ENCODE measurements at places on chromosomes 1 and 21.

DNA sequence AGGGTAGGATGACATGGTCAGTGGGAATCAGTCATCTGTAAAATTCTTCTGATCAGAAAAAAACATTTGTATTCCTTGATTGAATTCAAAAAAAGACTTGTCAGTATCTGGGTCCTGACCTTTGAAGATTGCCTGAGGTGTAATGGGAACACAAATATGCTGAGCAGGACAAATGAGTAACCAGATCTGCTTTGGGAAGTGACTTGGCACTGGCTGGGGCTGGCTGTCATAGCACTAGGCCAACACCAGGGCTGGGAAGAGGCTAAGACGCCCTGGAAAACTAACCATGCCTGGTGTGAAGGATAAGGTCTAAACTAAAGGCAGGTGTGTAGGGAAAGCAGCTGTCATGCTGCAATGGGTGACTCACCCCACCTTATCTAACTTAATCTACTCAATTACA is 452.9 kb upstream of the BEND5 start:
- DNase-seq = no peak

DNA sequence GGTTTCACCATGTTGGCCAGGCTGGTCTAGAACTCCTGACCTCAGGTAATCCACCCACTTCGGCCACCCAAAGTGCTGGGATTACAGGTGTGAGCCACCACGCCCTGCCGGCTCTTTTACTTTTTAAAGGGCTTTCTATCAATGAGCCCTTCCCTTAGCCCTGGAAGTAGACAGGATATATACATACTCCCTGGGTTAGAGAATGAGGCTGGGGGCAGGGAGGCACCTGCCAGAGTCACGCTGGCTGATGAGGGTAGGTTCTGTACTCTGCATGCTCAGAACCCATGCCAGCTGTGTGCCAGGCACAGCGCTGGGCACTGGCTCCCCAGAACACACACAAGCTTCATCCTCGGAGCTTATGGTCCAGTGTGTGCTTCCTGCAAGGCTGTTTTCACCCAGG is 113.6 kb upstream of the IPO9 start:
- DNase-seq = no peak

- no peak for DNase-seq
Measured at GRCh38 chr1:65170511-65171142, 22.6 kb downstream of the AK4 start.

DNA sequence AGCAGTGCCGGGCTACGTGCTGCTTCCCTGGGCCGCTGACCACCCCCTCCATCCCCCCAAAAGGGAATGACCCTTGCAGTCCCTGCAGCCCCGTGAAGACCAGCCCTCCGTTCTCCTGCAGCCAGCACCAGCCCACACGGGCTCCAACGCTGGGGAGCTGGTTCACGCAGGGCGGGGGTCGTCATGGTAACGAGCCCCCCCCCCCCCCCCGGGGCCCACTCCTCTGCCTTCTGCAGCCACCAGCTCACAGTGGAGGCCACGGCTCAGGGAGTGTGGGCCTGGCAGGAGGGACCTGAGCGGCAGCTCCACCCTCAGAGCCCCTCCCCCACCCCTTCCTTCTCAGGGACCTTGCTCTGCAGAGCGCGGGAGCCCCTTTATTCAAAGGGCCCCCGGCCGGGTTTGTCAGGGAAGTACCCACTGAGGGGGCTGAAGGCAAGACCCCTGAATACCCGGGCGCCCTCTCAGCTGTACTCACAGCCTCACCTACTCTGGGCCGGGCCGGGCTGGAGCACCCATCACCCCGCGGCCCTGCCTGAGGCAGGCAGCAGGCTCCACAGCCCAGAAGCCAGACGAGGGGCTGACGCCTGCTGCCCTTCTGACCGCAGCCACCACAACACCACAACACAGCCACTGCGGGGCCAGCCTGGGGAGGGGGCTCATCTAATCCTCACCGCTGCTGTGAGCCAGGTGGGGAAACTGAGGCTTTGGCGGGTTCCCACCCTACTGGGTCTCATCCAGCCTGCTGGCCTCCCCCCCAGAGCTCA is 12.6 kb downstream of the MEGF6 start:
- DNase-seq = no peak

- peak; percentile 96 for DNase-seq
Measured at GRCh38 chr1:2451741-2452140, 24.3 kb upstream of the PLCH2 start.

DNA sequence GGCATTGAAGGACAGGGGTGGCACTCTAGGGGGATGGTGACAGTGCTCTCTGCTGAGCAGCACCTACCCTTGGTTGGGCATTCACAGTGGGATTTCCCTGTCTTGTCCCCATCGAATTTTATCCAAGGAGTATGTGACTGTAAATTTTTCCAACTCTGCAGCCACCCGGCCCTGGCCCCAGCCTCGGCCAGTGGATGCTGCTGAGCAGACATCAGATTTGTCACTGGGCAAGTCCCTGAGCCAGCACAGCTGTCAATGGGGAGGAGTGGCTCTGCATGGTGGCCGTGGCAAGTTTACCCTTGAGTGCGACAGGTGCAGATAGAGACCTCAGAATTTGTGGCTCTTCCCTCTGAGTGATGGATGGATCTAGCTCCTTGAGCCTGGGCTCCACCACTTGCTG is 240.2 kb upstream of the CSF3R start:
- no peak for DNase-seq

GRCh38 chr1:229344937-229345684 is 2.3 kb upstream of the CCSAP start:
- peak; percentile 55 for DNase-seq

DNA sequence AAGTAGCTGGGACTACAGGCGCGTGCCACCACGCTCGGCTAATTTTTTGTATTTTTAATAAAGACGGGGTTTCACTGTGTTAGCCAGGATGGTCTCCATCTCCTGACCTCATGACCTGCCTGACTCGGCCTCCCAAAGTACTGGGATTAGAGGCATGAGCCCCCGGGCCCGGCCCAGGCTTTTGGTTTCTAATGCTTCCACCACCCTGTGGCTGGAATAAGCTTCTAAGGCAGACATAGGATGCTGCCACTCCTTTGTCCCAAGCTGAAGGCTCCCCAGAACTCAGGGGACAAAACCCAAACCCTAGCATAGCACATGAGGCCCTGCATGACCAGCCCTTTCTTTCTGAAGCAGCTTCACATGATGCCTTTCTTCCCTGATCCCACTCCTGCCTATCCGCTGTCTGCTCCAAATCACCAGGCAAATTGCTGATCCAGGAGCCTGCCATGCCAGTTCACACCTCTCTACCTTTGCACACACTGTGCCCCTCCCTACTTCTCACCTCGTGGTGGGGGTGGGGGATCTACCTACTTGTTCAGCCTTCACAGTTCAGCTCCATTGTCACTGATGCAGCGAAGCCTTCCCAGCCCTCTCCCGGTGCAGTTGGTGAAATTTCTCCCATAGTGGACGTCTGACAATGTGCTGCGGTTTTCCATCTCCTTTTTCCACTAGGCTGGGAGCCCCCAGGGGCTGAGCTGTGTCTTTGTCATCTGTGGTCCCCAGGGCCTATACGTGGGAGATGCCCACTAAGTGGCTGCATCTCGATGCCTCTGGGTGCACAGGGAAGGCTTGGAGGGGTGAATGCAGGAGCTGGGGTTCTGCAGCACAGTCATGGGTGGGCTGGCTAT is 6.9 kb downstream of the PTPRU start:
- DNase-seq = peak; percentile 60

- peak; percentile 65 for DNase-seq
Measured at GRCh38 chr1:92444351-92444750, 42.4 kb downstream of the GFI1 start.

- DNase-seq = no peak
Measured at GRCh38 chr1:205241366-205242030, 13.8 kb downstream of the TMCC2 start.

GRCh38 chr1:174159252-174160108 is at the start of gene RABGAP1L:
Gene RABGAP1L, plus strand, starts transcription at chr1:174159520.
- peak; percentile 96 for DNase-seq

Data from EL (cell line).